Esophagus (tissue), 2 donors: ENCODE measurements at places on chromosomes 11 and 22. TPM values are rescaled to one million over a fixed set of nuclear protein-coding genes. Genes with fewer than 3 reads are reported as not detected.

Gene DERL3
- polyA plus RNA-seq: 0.58 TPM

Gene KCNC1
- polyA plus RNA-seq: 0.01 TPM

Gene FBXO7
- 15.0 TPM for polyA plus RNA-seq

Gene RAB39A
- polyA plus RNA-seq: 0.04 TPM

Gene RAB36
- 1.6 TPM for polyA plus RNA-seq

Gene DDX17
- polyA plus RNA-seq: 143 TPM

Gene MYO18B
- 0.31 TPM for polyA plus RNA-seq
